Urinary bladder (tissue), 4 donors: ENCODE measurements at places on chromosomes 1 and 21. TPM values are rescaled to one million over a fixed set of nuclear protein-coding genes. Genes with fewer than 3 reads are reported as not detected.

- DNase-seq, result no peak
Measured at GRCh38 chr1:119806489-119806888, 4.8 kb downstream of the REG4 start.

- no peak for DNase-seq
Measured at GRCh38 chr1:236692128-236692527, 5.8 kb downstream of the ACTN2 start.

DNA sequence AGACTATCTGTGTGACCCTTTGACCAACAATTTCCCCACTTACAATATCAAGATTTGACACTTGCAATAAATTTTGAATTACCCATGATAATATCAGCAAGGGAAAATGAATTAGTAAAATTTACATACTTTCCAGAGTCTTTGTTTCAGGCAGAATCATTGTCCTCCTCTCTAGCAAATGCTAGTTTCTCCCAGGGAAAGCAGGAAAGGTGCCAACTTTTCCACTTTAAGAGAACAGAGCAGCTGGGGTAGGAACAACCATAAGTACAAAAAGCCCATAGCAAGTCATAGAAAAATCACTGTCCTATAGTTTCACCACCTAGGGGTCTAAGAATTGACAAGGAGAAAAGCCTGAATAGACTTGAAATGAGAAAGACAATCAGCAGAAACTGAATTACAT lies 67.1 kb upstream of the GUCA2B start:
- DNase-seq, result no peak

DNA sequence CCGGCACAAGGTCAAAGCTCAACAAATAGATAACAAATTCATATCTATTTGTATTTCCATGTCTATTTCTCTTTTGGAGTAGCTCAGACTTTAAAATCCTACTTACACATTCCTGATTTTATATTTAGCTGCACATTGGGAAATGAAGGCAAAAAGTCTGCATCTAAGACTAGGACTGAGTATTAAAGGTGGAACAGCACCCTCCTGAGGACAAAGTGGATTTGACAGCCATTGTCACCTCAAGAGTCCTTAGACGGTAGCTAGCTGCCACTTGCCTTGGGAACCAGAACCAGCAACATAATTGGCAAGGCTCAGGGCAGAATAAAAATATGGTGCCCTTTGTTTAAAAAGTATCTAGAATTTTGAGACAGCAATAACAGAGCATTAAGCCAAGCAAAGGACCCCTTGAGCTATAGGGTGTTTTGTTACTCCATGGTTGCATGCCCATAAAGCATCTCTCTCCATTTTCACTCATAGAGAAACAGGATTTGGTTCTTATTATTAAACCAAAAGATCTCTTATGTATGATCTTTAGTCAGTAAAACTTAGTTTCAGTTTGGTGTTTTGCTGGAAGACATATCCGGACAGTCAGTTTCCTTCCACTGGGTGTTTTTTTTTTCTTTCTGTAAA lies 30.0 kb upstream of the SGIP1 start:
- DNase-seq, result no peak

- DNase-seq, result no peak
Measured at GRCh38 chr21:44780767-44781459, 20.7 kb downstream of the UBE2G2 start.

- DNase-seq, result no peak
Measured at GRCh38 chr1:113207019-113207418, 134.0 kb downstream of the LRIG2 start.

DNA sequence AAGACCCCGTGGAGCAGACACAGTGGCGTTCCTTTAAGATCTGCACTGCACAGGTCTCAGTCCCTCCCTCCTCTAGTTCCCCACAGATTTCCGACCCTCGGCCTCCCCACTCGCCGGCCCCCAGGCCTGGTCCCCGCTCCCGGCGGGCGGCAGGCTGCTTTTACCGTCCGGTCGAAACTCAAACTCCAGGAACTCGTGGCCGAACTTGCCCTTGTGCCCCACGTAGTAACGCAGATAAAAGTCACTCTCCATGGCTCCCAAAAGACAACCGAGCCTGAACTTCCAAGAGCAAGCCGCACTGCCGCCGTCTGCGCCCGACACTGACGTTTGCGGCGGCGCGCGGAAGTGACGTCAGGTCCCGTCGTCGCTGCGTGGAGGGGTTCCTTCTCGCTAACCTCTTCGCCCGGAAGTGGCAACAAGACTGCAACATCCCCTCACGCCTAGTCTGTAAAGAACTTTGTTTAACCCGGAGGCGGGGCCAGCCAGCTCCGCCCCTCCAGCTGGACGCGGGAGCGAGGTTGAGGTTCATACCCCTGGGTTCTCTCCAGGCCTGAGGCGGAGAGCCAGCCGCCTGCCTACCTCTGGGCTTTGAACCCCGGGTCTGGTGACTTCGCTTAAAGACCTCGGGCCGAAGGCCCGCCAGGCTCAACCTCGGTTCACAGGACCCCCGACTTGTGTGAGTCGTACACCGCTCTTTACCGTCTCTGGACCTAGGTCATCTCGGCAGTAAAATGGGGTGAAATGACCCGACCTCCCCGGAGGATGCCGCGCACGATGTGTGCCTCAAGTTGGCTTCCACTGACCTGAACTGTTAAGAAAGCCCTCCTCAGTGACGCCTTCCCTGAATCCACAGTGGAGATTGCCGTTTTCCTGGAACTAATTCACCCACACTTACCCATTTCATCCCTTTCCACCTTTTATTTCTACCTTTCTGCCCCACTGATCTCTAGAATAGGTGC lies at the start of gene MAGOH:
Gene MAGOH (minus strand): TSS at position 322 of the 959 bp plus-strand sequence. CDS start 70 bp downstream, at position 252.
- peak; percentile 84 for DNase-seq

- DNase-seq, result no peak
Measured at GRCh38 chr1:17984583-17984982, 123.0 kb upstream of the IGSF21 start.

DNA sequence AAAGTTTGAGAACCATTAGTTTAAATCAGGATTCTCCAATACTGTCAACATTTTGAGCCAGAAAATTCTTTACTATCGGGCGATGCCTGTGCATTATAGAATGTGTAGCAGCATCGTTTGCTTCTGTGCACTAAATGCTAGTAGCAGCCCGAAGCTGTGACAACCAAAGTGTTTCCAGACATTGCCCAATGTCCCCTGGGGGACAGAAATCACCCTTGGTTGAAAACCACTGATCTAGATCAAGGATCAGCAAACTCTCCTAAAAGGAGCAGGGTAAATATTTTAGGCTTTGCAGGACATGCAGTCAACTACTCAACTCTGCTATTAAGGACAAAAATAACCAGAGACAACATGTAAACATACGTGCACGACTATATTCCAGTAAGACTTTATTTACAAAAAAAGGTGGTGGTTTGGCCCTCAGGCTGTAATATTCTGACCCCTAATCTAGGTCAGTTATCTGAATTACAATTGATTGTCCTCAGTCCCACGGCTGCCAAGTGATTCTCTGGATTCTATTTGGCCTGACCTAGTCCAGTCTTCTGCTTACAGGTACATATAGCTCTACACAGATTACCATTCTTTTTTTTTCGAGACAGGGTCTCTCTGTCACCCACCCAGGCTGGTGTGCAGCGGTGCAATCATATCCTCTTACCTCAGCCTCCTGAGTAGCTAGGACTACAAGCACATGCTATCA lies 10.6 kb downstream of the FAF1 start:
- no peak for DNase-seq

GRCh38 chr1:8516278-8516777 lies 198.4 kb downstream of the SLC45A1 start:
- DNase-seq, result no peak

CRYBG2 gene
- polyA plus RNA-seq, result 3.3 TPM

CASQ2 gene
- polyA plus RNA-seq, result 111 TPM

TCHHL1 gene
- not detected for polyA plus RNA-seq

DNA sequence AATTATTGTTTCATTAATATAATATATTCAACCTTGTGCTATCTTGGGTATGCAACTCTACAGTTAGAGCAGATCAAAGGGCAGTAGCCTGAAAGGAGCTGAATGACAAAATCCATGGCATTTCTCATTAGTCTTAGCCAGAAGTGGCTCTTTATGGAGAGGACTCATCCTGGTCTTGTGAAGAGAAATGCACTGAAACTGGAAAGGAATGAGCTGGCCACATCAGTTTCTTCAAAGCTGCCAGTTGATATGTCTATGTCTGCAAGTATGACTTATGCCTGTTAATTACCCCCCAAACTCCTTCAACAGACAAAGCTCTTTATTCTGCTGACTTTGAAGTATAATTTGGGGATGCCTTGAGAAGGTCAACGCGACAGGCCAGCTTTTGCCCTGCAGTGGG lies 119.0 kb upstream of the UBE2U start:
- no peak for DNase-seq

GRCh38 chr1:89098857-89099256 lies 27.1 kb downstream of the GBP2 start:
- DNase-seq, result no peak

- peak; percentile 20 for DNase-seq
Measured at GRCh38 chr1:60573121-60573520, 499.6 kb upstream of the C1orf87 start.

- DNase-seq, result no peak
Measured at GRCh38 chr21:21213297-21213696, 215.1 kb downstream of the NCAM2 start.

HPCA gene
- 0.29 TPM for polyA plus RNA-seq

GRCh38 chr1:246565751-246566127 lies 322 bp downstream of the TFB2M start:
- no peak for DNase-seq

- DNase-seq, result no peak
Measured at GRCh38 chr1:98017184-98017583, 96.3 kb upstream of the DPYD start.

GRCh38 chr1:46344481-46344880 lies 3.9 kb downstream of the NSUN4 start:
- no peak for DNase-seq

DNA sequence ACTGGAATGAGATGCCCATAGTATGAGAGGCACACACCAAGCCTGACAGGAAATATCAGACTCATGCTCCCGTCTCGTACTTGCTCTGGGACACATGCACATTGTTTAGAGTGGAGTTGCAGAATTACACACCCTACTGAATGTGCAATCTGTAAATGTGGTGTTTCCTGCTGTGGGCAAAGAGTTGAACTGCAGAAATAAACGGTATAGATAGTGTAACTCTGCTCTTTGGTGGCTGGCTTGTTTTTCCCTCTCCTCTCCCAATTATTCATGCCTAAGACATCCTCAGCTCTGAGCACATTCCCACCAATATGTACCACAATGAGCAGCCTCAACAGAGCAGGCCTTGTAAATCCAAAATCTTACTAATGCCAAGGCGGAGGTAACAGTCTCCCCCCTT lies 90.1 kb upstream of the DIRAS3 start:
- DNase-seq, result no peak

- no peak for DNase-seq
Measured at GRCh38 chr1:109769330-109770078, 5.8 kb upstream of the EPS8L3 start.

GRCh38 chr1:169699707-169700106 lies 11.7 kb downstream of the SELL start:
- DNase-seq, result no peak

LAX1 gene
- polyA plus RNA-seq, result 0.51 TPM

KRTAP19-1 gene
- polyA plus RNA-seq, result not detected

- no peak for DNase-seq
Measured at GRCh38 chr1:58403894-58404293, 142.6 kb downstream of the OMA1 start.

LCE2C gene
- polyA plus RNA-seq, result not detected

DNA sequence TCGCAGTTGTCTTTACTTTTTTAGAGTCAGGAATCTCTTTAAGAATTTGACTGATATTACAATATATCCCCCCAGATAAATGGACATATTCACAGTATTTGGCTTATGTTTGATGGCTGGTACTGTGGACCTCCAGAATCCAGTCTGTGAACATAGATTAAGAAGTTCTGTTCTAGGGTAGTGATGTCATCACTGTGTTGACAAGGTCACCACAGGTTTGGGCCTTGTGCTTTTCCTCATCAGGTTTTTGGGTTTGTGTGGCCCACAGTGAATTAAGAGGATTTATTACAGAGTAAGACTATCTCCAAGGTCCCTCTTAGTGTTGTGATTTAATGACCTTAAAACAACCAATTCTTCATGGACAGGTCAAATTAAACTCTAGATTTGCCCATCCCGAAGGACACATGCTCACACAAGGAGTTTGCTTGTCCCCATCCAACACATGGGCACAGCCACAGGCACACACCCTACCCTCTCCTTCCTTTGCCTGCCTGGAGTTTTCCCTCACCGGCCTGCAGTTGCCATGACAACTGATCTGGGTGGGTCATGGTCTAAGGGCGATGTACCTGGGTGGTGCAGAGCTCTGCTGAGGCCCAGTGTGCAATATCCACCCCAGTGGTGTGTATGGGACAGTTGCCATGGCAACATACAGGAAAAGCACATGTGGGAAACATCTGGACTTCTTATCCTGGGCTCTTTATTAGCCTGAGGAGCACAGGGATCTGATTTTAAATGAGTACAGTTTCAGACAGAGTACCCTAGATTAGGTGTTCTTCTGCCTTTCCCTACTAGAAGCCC lies 98.6 kb downstream of the NAV1 start:
- DNase-seq, result no peak

BMP8B gene
- 1.5 TPM for polyA plus RNA-seq

- no peak for DNase-seq
Measured at GRCh38 chr1:93979718-93980319, 70.6 kb upstream of the GCLM start.

KCNC4 gene
- polyA plus RNA-seq, result 6.2 TPM

DNA sequence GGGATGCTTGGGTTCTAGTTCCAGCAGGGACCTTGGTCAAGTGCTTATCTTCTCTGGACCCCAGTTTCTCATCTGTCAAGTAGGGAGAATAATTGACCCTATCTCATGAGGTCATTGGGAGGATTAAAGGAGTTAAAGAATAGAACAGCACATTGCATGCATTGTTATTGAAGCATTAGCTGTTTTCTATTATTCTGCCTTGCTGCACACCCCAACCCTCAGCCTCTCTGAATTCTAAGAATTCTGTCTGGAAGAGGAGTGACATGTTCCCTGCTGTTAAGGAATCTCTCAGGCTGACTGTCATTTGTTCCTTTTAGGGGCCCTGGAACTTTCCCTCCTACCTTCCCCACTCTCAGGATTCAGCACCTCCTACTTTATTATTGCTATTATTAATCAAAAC lies 73.9 kb downstream of the NENF start:
- DNase-seq, result no peak
